G401 (cell line): ENCODE measurements at places on chromosomes 4 and X. TPM values are rescaled to one million over a fixed set of nuclear protein-coding genes. Genes with fewer than 3 reads are reported as not detected.
A peak's percentile ranks its signal among the peaks of the same experiment; 100 is the strongest.

The CXXC4 gene
- total RNA-seq: 1.9 and 2.8 TPM in 2 replicates

The HTT gene
- total RNA-seq: 52.6 and 96.4 TPM in 2 replicates

The ANKRD50 gene
- total RNA-seq: 6.0 and 12.7 TPM in 2 replicates

The SHOX gene
- total RNA-seq: not detected in 2 replicates

The C4orf54 gene
- total RNA-seq: not detected in 2 replicates

The TLL1 gene
- total RNA-seq: 0.98 and 1.4 TPM in 2 replicates

The SPIN2A gene
- not detected in 2 replicates for total RNA-seq

GRCh38 chrX:30812326-30812725 is 76.7 kb downstream of the TAB3 start:
- DNase-seq: no peak

GRCh38 chr4:34105311-34105710 is 2139.0 kb downstream of the ARAP2 start:
- DNase-seq: no peak

- DNase-seq: peak; percentile 16
Measured at GRCh38 chr4:152534541-152535359, 1.1 kb downstream of the FBXW7 start.

DNA sequence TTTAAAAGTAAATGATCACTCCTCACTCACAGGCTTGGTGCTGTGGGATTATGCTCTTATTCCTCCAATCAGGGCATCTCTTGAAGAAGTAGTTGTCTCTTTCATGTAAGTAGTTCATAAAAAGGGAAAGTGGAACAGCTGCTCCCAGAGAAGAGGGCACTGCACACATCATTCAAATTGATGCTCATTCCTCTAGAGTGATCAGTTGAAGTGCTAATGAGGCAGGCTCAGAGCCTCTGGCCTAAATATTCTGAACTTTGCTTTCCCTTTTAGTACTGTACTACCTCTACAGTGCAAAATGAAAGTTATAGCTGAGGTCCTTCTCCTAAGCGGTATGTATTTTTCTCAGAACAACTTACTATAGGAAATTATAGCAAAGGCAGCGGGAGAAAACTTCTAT is 1453.1 kb downstream of the ARAP2 start:
- DNase-seq: no peak

DNA sequence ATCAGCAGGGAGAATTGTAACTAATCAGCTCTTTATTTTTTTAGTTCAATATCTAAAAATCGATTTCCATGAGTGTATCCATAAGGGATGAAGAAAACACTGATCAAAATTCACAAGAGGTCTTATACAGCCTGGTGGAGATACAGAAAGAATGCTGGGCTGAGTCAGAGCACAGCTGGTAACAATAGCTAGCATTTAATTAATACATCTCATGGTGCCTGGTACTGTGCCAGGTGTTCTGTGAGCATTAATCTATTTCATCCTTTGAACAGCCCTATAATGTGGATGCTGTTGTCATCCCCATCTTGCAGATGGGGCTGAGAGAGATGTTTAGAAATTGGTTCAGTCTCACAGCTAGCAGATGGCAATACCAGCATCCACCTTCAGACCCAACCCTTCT is 250.9 kb upstream of the RPS6KA3 start:
- DNase-seq: no peak

DNA sequence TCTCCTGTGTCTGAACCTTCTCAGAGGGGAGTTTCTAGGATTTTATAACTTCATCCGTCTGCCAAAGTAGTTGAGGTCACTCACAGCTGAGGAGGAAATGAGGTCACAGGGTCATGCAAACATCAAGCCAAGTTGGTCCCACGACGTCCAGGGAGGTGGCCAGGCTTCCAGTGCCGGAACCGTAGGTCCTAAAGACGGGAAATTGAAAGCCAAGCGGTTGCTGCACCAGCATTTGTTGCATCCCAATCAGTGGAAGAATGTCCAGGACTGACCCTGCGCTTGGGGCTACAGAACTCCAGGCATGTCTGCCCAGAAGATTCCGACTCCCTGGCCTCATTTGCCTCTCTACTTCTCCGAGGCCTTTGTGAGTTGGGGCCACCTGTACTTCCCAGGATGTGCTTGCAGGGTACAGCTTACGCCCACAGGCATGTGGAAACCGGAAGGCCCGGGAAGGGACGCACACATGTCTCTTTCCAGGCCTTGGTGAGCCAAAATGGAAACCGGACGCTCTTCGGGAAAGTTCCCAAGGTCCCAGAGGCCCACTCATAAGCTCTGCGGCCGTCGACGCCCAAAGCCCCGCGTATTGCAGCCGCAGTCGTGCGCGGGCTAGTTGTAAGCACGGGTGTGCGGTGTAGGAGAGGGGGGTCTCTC is 9.3 kb downstream of the PRDM8 start:
- no peak for DNase-seq

DNA sequence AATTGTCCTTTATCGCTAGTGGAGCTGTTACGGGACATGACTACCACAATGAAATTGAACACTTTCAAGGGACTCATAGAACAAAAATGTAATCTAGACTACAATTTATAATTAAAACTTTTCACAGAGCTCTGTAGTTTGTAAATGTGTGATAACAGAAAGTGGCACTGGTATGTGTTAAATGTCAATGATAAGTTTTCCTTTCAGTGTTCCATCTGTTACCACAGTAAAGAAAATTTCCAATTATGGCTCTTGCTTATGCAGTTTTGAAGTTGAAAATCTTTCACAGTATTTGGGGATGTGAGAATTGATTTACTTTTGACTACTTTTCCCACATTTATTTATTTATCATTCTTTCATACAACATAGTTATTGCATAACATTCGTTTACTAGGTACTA is 40.1 kb upstream of the GUCY1A1 start:
- DNase-seq: no peak

GRCh38 chrX:54785901-54786300 is 12.2 kb downstream of the ITIH6 start:
- no peak for DNase-seq

DNA sequence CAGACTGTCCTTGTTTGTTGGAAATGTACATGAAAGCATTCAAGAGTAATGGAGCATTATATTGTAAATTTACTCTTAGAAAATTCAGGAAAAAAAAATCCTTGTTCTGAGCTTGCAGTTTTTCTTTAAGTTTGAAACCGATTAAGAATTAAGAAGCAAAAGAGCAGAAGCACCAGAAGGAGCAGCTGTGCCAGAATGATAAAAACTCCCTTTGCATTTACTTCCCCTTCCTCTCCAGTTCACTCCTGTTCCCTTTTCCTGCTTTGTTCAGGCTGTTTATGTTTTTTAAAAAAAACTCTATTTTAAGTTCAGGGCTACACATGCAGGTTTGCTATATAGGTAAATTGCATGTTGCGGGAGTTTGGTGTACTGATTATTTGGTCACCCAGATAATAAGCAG is 90.3 kb downstream of the ATOH1 start:
- no peak for DNase-seq

DNA sequence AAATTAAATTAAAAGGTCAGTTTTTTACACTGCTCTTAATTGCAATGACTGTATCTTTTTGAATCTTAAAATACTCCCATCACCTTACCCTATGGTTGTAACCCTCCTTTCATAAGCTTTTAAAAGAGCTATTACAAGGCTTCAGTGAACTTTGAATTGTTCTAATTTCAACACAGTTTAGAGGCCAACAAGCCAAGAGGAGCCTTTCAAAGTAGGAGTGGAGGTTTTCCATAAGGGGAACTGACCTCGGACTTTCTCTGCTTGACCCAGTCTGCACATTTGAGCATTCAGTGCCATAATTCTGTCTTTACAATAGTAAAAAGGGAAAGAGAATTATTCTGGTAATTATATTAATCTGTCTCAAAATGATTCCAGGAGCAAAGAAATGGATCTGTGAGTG is 98.9 kb downstream of the PARM1 start:
- no peak for DNase-seq

- no peak for DNase-seq
Measured at GRCh38 chr4:76615999-76616398, 181.0 kb downstream of the SHROOM3 start.

- DNase-seq: no peak
Measured at GRCh38 chr4:17866810-17867209, 56.0 kb downstream of the NCAPG start.
